ENCODE measurements at places on chromosomes 7 and 10.

GRCh38 chr10:101725296-101726114 is 30.5 kb upstream of the FBXW4 start:
- H3K4me3 ChIP-seq, result no peak overlapping the region
- H3K27me3 ChIP-seq, result peaks cover 12% of the 10 kb centered on the region
- no peak for DNase-seq
- H3K27ac ChIP-seq, result no peak overlapping the region

GRCh38 chr10:17512341-17513001 is 58.1 kb upstream of the ST8SIA6 start:
- H3K27ac ChIP-seq, result no peak overlapping the region
- no peak for DNase-seq
- H3K4me3 ChIP-seq, result no peak overlapping the region
- H3K36me3 ChIP-seq, result no peaks in the 10 kb centered on the region

DNA sequence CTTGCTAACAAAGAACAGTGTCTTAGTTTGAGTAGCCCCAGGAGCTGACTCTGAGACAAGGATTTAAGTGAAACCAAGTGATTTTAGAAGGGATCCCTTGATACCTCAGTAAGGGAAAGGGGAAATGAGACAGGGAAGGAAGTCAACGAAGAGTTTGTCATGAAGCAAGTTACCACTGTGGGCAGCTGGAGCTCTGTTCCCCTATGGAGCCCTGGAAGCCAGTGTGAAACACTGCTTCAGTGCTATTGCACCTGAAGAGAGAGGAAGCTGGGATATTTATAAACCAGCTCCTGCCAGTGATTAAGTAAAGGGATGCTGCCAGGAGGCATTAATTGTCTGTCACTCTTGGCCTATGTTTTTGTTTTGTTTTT is 58.9 kb upstream of the WAPL start:
- H3K36me3 ChIP-seq, result no peaks in the 10 kb centered on the region
- peaks cover 5% of the 10 kb centered on the region for H3K4me1 ChIP-seq
- no peak for DNase-seq
- no peak overlapping the region for H3K4me3 ChIP-seq

DNA sequence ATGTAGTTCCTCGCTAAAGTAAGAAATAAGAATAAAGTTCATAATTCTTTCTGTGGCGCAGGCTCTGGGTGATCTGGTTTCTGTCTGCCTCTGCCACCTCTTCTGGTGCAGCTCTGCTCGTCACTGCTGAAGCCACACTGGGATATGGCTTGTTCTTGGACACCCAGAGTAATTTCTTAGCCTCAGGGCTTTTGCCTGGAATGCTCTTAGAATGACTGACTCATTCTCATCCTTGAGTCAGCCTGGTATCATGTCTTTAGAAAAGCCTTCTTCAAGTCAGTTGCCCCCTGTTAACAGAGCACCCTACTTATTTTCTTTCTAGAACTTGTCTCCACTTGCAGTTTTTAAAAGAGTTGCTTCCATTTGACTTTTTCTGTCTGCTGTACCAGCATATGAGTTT is 2.0 kb downstream of the ZSCAN25 start:
- no peaks in the 10 kb centered on the region for H3K27me3 ChIP-seq
- peaks cover 24% of the 10 kb centered on the region for H3K36me3 ChIP-seq
- peak overlapping the region; percentile 28 for H3K4me3 ChIP-seq

- H3K36me3 ChIP-seq, result no peaks in the 10 kb centered on the region
- no peaks in the 10 kb centered on the region for H3K27me3 ChIP-seq
- no peak overlapping the region for H3K27ac ChIP-seq
- H3K4me1 ChIP-seq, result no peaks in the 10 kb centered on the region
- no peak overlapping the region for H3K4me3 ChIP-seq
These were observed 2.3 kb upstream of the ANKRD2 start for GRCh38 chr10:97570146-97570788.

DNA sequence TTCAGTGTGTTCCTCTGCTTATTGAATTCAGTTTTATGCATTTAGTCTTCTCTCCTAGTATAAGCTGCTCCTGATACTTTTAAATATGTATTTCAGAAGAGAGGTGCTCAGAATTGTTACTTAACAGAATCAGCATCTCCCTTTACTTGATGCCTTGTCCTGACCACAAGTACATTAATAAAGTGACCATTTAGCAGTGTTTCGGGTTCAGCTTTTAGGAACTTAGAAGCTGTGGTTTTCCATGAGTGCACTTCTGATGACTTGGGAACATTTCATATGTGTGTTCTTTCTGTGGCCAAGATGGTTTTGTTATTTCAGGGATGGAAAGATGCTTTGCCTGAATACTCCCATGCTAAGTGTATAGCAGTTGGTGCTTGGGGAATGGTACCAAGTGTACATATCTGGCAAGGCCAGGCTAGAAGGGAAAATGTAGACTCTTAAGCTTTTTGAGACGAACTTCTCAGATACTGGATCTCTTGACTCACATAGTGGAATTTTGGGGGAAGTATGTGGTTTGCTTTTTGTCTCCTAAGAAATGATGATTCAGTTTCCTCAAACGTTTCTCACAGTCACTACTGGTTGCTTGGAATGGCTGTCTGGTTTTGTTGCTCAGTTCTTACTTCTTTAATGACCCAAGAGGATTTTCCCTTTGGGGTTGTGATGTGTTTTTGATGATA is 17.2 kb downstream of the SGPL1 start:
- no peaks in the 10 kb centered on the region for H3K27me3 ChIP-seq
- H3K36me3 ChIP-seq, result peaks cover 28% of the 10 kb centered on the region
- no peak overlapping the region for H3K27ac ChIP-seq
- no peak overlapping the region for H3K4me3 ChIP-seq
- DNase-seq, result no peak
- H3K4me1 ChIP-seq, result peaks cover 6% of the 10 kb centered on the region

DNA sequence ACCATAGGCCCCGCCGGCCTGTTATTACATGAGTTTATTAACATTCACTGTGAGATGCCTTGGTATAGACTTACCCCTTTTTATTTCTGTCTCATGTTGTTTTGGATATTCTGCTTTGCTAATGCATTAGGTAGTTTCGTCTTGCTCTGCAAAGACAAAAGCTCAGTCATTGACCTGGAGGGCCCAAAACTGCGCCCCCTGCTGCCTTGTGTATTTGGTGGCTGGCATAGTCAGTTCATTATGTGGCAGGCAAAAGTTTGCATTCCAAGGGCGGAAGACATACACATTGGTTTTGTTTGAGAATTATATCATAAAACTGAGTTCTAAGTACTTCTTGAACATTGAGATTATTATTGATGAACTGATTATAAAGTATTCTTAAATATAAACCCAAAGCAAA is 372.5 kb downstream of the SDK1 start:
- H3K36me3 ChIP-seq, result no peaks in the 10 kb centered on the region
- no peak overlapping the region for H3K27ac ChIP-seq
- DNase-seq, result no peak
- H3K4me3 ChIP-seq, result no peak overlapping the region
- peaks cover 2% of the 10 kb centered on the region for H3K27me3 ChIP-seq
- H3K4me1 ChIP-seq, result peaks cover 2% of the 10 kb centered on the region

- DNase-seq, result no peak
- H3K4me1 ChIP-seq, result peaks cover 2% of the 10 kb centered on the region
- H3K27ac ChIP-seq, result no peak overlapping the region
- H3K27me3 ChIP-seq, result peaks cover 2% of the 10 kb centered on the region
- H3K36me3 ChIP-seq, result no peaks in the 10 kb centered on the region
These were observed 34.0 kb downstream of the CDHR3 start for GRCh38 chr7:105996860-105997737.

- peaks cover 16% of the 10 kb centered on the region for H3K36me3 ChIP-seq
- no peak overlapping the region for H3K27ac ChIP-seq
- H3K4me3 ChIP-seq, result no peak overlapping the region
- no peak for DNase-seq
- no peaks in the 10 kb centered on the region for H3K27me3 ChIP-seq
- no peaks in the 10 kb centered on the region for H3K4me1 ChIP-seq
These were observed 228.0 kb downstream of the ELMO1 start for GRCh38 chr7:37220664-37221063.

DNA sequence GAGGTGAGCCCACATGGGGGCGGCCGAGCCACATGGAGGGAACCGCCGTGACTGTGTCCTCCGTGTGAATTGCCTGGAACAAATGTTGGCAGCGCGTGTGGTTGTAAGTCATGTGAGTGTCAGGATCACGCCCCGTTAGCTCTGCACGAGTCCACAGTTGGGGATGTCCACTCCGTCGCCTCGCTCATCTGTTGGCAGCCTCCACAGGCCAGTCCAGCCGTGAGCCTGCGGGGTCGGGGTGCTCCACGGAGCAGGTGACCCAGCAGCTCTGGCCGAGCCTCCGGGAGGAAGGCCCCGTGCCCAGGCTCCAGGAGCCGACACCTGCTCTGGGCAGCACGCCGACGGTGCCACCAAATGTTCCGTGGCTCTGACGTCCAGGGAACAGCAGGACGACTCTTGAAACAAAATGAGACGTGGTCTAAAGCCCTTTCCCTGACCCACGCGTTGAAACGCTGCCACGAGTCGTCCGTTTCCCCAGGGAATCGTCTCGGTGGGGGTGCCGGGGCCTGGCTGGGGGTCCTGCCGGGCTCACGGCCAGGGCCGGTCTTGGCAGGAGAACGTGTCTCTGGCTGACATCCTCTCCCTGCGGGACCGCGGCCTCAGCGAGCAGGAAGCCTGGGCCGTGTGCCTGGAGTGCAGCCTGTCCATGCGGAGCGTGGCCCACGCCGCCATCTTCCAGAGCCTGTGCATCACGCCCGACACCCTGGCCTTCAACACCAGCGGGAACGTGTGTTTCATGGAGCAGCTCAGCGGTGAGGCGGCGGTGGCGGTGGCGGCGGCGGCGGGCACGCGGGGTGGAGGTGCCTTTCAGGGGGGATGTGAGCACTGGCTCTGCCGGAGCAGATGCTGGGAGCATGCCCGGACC is 7.0 kb downstream of the KNDC1 start:
- H3K27me3 ChIP-seq, result peaks cover 16% of the 10 kb centered on the region
- no peak overlapping the region for H3K4me3 ChIP-seq
- H3K27ac ChIP-seq, result no peak overlapping the region

GRCh38 chr7:48803250-48803649 is 121.1 kb upstream of the CDC14C start:
- H3K4me1 ChIP-seq, result no peaks in the 10 kb centered on the region
- H3K4me3 ChIP-seq, result no peak overlapping the region
- no peak for DNase-seq
- no peaks in the 10 kb centered on the region for H3K27me3 ChIP-seq

DNA sequence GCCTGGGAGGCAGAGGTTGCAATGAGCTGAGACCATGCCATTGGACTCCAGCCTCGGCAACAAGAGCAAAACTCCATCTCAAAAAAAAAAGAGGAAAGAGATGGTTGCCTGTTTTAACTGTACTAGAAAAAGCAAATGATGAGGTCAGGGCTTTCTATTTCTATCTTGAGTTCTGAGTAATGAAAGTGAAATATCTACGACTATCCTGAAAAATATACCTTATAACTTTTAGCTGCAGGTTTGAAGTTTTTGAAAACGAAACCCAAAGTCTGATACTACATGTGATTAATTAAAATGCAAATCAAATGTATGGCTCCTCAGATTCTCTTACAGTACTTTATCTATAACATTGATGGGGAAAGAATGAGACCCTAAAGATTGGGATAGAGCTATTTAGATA is 636.2 kb upstream of the LRRN3 start:
- H3K4me3 ChIP-seq, result no peak overlapping the region
- H3K36me3 ChIP-seq, result no peaks in the 10 kb centered on the region
- H3K27ac ChIP-seq, result no peak overlapping the region
- DNase-seq, result no peak
- H3K4me1 ChIP-seq, result no peaks in the 10 kb centered on the region

- DNase-seq, result no peak
- no peak overlapping the region for H3K4me3 ChIP-seq
- no peak overlapping the region for H3K27ac ChIP-seq
- peaks cover 4% of the 10 kb centered on the region for H3K36me3 ChIP-seq
These were observed 86.7 kb downstream of the EPDR1 start for GRCh38 chr7:38007096-38007495.

DNA sequence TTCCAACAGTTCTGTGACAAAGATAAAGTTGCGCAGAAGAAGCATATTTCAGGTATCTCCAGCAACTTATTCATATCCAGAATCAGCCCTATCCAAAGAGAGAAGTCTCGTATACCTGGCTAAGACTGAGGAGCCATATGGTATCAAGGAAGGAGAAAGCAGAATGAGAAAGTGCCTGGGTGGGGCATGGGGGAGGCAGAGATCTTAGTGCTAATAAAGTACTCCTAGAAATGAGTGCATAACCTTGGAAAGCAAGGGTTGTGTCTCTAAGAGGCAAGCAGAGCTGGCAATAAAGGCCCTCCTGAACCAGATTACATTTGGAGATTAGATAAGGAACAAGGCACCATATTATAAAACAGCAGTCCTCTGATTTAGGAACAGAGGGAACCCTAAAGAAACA is 12.7 kb downstream of the TASOR2 start:
- peaks cover 4% of the 10 kb centered on the region for H3K36me3 ChIP-seq
- no peak for DNase-seq
- H3K27me3 ChIP-seq, result no peaks in the 10 kb centered on the region
- peaks cover 30% of the 10 kb centered on the region for H3K4me1 ChIP-seq

DNA sequence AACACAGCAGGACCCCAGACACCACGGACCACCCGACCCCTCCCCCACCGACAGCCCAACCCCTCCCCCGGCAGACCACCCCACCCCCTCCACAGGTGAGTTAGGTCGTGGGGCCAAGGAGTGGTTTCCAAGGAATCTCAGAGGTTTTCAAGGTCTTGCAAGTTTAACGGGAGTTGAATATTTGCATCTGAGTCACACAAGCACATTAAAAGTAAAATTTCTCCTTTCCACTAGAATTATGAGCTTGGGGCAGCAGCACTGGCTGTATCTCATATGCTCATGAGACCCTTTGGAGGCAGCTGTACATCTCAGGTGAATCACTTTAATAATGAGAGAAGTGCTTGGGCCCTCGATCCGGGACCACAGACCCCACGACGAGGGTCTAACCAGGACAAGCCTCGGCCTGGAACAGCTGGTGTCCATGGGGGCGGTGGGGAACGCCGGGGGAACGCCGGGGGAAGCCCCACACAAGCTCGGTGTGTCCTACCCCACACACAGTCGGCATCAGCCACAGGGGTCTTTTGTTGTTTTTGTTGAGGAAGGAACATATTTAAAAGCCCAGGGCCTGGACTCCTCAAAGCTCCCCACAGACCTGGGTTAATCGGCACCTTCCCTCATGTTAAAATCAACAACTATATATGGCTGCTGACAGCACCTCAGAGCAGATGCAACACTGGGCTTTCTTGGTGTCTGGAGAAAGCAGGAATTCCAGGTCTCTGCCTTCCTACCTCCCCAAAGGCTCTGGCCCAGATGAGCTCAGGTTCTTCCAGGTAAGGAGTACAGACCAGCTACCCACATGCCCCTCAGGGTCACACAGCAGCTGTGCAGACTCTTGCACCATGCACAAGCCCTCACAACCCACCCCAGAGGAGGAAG is 130.3 kb downstream of the DIP2C start:
- no peak overlapping the region for H3K27ac ChIP-seq
- H3K4me1 ChIP-seq, result peaks cover 9% of the 10 kb centered on the region
- no peak for DNase-seq

DNA sequence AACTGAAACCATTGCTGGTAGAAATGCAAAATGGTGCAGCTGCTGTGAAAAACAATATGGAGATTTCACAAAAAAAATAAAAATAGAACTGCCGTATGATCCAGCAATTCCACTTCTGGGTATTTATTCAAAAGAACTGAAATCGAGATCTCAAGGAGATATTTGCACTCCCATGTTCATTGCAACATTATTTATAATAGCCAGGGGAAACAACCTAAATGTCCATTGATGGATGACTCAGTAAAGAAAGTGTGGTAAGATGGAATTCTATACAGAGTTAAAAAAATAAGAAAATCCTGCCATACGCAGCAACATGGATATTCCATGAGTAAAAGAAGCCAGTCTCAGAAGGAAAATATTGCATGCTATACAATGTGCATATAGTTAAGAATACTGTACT is 290.6 kb upstream of the GHITM start:
- H3K36me3 ChIP-seq, result no peaks in the 10 kb centered on the region
- H3K4me3 ChIP-seq, result no peak overlapping the region
- H3K27ac ChIP-seq, result no peak overlapping the region

All from memory B cell (primary cell).